ENCODE measurements at places on chromosomes 12 and 14. TPM values are rescaled to one million over a fixed set of nuclear protein-coding genes. Genes with fewer than 3 reads are reported as not detected.

GRCh38 chr12:114993165-114993564, 309.2 kb upstream of the TBX3 start:
- DNase-seq: no peak

GDF11 gene
- 4.3 TPM for total RNA-seq

SYCP3 gene
- total RNA-seq: 0.88 TPM

- no peak for DNase-seq
Observed at GRCh38 chr12:124401704-124402221, 106.9 kb downstream of the RFLNA start.

DNA sequence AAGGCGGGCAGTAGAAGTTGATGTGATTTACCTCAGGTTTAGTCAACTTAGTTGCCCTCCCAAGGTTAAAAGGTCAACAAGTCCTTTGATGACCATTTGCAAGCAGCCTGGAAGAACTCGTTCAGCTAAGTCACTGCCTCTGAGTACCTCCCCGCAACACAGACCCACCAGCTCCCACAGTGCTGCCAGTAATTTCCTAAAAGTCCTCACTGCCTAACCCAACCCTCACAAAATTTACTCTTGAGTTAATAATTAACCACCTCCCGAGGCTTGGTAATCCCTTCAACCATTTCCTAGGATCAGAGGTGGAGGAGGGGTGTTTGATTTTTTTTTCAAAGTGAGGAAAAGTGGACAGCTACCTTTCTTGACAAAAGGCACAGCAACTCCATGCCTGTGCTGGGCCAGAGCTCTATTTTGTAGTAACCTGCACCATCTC, 55.8 kb downstream of the MAP3K9 start:
- DNase-seq: no peak

- no peak for DNase-seq
Observed at GRCh38 chr14:66900719-66901118, 288.5 kb upstream of the GARIN2 start.

- no peak for DNase-seq
Observed at GRCh38 chr12:75460204-75460603, 20.4 kb upstream of the GLIPR1 start.

C12orf56 gene
- under 0.01 TPM for total RNA-seq

DNA sequence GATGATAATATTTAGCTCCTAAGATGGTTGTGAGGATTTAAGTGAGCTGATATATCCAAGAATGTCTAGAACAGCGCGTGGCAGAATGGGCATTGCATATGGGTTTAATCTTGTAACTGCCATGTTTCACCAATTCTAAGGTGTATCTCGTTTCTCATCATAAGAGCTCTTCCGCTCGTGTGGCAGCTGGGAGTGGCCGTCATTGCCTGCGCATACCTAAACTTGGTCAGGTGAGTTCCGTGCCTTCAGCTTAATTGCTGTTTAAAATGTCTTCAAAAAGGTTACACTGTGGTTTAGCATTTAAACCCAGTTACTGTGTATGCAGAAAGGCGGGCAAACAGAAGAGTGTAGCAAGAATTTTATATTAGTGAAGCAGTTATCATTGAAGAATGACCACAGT, 4.5 kb upstream of the AQP2 start:
- no peak for DNase-seq

TAMALIN gene
- total RNA-seq: 4.7 TPM

ACTR6 gene
- 19.2 TPM for total RNA-seq

TMPRSS12 gene
- total RNA-seq: not detected

GRCh38 chr14:58291646-58292045, 6.7 kb upstream of the ARID4A start:
- DNase-seq: no peak

DNA sequence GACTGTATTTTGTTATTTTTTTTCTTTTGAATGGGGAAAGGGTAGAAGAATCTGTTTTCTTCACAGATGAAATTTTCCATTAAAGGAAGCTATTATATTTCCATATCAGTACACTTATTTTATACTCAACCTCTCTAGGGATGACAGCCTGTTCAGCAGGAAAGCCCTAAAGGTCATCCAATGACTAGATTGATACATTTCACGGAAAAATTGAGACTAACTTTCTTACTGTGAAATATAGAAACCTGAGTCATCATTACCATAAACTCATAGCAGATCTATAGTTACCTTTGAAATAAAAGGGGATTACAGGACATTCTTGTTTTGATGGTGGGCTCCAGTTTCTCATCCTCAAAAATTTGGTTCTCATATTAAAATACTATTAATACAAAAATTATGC, 36.1 kb upstream of the PTCSC3 start:
- DNase-seq: no peak

- no peak for DNase-seq
Observed at GRCh38 chr12:85688837-85689236, 147.4 kb downstream of the RASSF9 start.

GRCh38 chr14:84208451-84208850, 1321.5 kb upstream of the FLRT2 start:
- no peak for DNase-seq

DNA sequence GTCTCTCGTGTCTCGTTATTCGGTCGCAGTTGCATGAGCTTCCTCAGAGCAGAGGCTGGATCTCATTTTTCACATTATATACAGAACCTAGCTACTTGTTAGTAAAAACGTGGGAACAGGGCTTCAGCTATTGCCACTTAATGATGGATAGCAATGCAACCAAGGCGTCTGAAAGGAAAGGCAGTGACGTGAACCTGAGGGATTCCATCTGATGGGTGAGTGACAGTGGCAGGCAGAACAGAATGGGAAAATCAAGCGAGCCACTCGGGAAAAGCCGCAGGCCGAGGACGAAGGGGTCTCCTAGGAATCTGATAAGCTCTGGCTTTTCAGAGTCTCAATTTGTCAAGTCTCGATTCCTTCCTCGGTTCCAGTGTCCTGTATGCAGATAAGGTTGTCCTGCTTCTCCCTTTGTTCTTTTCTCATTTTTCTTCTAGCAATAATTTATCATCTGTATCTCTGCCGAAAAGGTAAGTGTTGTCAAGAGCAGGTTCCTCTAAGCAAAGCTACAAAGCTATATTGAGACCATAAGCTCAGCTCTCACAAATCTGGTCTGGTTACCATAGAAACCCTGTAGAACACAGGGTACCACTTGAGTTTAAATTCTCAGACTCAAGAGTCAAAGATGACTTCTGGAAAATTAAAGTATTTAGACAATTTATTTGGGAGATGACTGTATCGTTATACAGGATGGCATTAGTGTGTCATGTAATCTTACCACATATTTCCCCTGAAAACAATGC, 416.6 kb downstream of the GLT1D1 start:
- DNase-seq: no peak

DNA sequence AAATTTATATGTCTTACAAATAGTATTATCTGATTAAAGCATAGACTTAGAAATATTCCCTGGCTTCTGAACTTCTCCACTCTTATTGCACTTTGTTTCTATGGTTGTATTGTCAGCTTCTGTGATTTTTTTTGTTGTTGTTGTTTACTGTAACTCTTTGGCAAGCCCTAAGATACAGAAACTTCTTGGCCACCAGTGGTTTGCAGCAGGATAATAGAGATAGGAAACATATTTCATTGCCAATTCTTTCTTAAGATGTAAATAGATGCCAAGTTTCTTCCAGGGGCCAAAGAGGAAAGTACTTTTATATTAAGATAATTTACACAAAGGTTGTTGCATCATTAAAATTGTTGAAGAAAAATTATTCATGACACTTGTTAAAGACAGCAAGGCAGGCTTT, 123.8 kb downstream of the PTPRB start:
- DNase-seq: no peak

HPD gene
- total RNA-seq: under 0.01 TPM

ERP29 gene
- 77.4 TPM for total RNA-seq

DNA sequence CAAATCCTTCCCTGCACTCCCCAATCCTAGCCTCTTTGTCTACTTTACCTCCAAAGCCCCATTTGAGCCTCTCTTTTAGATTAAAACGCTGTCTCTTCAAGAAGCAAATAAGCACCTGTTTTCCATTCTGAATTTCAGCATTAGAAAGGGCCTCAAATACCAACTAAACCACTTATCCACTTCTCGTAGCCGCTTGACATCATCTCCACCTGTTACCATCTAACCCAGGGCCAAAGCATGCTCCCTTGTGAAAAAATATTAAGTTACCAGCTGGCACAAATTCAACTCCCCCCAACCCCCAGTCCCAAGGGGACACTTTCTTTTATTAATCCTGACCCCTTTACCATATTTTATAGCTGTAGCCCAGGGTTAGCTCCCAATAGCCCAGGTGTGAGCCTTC, 43.1 kb downstream of the GPHB5 start:
- DNase-seq: no peak

GRCh38 chr12:47303207-47303606, 223.4 kb upstream of the AMIGO2 start:
- DNase-seq: peak; percentile 73

GRCh38 chr14:72856530-72857266, 37.2 kb downstream of the DPF3 start:
- DNase-seq: no peak

GRCh38 chr14:64928239-64929013, 14.1 kb downstream of the GPX2 start:
- DNase-seq: no peak

- no peak for DNase-seq
Observed at GRCh38 chr12:108865169-108865568, 7.8 kb upstream of the SSH1 start.

DNA sequence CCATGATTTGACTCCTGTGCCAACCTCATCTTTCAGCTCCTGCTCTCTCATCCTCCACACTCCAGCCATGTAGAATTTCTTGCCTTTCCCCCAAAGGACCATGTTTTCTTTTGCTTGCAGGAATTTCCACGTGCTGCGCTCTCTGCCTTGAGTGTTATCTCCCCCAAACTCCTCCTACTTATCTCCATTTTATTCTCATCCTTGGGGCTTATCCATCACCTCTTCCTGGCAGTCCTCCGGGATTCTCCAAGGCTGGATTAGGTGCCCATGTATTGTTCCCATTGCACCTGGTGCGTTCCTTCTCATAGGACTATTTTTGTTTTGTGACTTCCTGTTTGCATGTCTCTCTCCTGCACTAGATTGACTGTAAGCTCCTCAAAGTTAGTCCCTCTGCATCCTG, 7.0 kb upstream of the MAX start:
- DNase-seq: no peak

DNA sequence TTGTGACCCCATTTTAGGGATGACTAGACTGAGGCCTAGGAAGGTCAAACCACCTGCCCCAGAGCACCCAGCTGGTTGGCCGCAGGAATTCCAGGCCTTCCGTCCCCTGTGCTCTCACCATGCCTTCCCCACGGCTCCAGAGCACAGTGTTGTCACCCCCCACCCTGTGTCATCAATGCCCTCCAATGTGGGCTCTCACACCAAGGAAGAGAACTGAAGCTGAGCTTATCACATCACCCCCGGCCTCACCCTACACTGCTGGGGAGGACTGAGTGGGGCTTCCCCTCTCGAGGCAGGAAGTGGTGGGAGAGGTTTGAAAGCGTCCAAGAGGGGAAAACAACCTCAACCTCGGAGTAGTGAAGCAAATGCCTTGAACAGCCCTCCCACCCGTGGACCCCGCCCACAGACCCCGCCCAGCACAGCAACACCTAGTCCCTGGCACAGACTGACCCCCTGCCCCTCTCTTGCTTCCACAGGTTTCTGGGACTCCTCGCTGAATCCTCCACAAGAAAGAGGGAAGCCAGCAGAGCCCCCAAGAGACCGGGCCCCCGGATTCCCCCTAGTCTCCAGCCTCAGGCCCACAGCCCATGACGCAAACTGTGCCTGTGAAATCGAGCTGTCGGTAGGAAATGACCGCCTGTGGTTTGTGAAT, 97.2 kb downstream of the LGMN start:
- no peak for DNase-seq

GRCh38 chr14:93862265-93862664, 64.9 kb upstream of the FAM181A start:
- no peak for DNase-seq

KLRC1 gene
- not detected for total RNA-seq

DNA sequence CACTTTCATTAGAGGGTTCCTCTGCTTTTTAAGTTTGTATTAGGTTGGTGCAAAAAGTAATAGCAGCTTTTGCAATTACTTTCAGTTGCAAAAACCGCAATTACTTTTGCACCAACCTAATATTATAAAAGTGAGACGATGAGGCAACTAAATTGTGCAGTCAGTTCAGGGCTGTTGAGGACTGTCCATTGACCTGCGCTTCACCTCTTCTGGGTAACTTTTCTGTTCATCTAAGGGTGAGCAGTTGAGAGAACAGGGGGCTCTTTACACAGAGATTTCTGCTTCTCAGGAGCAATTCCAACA, 191.3 kb downstream of the AACS start:
- no peak for DNase-seq

- DNase-seq: peak; percentile 91
Observed at GRCh38 chr12:1800401-1801302, 19.7 kb upstream of the LRTM2 start.
